ENCODE measurements at places on chromosomes 1 and 21.

GRCh38 chr1:230031131-230031530, 35.9 kb upstream of the GALNT2 start:
- no peak for DNase-seq

- no peak for DNase-seq
Measured at GRCh38 chr1:36436821-36437220, 13.4 kb downstream of the OSCP1 start.

DNA sequence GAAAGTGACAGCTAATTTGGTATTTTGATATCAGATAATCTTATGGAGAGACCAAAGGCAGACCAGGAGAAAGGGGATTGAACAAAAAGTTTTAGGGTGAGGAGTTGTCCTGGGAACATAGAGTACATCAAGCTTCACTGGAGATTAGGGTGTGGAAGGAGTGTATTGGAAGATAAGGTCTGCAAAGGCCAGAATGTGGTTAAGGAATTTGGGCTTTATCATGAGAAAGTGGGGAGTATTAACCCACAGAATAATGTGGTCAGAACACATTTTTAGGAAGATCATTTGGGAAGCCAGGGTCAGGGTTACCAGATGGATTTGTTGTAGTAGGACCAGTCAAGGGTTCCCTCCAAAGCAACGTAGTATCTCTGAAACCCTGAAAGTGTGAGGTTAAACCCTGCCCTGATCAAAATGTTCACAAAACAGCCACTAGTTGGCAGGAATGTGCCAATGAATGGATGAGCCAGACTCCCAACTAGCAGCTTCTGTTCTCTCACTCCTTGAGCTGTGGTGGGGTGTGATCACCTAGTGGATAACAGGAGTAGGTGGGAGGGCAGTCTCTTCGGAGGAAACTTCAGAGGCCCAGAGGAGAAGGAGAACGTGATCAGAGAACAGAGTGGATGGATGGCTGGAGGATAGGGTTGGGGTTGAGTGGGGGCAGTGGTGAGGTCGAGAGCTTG, 35.8 kb downstream of the SLC2A1 start:
- no peak for DNase-seq

DNA sequence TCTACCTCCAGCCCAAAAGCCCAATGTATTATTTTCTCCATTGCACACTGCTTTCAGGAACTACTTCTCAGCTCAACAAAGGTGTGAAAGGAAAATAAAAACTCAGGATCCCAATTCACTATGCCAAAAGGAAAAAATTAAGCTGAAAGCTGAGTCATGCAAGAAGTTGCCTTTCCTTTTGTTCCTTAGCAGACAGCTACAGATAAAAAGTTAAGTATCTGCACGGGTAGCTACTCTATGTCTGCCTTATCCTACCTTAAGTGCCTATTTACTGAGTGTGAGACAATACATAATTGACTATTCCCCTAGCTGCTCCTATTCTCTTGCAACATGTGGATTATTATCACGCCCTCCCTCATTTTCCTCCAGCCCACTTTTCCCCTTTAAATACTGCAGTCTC, 84.1 kb downstream of the ADCY10 start:
- no peak for DNase-seq

DNA sequence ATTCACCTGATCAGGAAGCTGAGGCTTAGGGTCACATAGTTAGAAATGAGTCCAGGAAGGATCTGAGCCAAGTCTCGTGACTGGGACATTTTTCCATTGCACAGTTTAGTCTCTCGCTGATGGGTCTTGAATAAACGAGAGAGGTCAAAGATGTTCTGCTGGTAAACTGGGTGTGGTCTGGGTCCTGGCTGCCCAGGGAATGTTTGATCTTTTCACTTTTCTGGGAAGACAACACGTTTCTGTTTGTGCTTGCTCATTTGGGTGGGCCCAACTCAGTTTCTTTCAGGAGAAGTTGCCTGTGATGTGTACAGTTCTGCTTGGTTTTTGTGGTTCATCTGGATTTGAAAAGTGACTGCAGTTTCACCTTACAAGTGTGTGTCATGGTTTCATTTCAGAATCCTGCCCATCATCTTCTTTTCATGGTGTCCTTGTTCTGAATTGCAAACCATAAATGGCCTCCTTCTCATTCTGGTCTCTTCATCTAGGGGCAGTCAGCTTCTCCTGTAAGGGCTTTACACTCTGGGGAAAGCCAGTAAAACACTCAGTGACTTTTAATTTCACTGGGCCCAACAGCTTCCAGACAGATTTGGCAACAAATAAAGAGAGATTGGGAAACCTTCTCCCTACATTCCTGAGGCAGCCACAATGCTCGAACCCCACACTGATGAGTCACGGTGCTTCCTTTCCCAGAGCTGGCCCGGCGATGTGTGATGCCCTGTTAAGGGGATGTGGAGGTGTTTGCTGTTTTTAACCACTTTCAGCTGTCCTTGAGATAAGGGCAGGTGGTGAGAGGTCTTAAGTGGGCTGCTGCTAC, 7.2 kb upstream of the TACSTD2 start:
- peak; percentile 34 for DNase-seq
